NCI-H1436 treated with DMSO at 0.1 percent for 48 hours (cell line): ENCODE measurements at places on chromosomes 6 and 20.

GRCh38 chr6:160259598-160259997 lies 977 bp upstream of the SLC22A2 start:
- DNase-seq, result no peak

GRCh38 chr20:62825333-62825985 lies 8.6 kb downstream of the COL9A3 start:
- no peak for DNase-seq

GRCh38 chr6:155155787-155156447 lies 107.9 kb upstream of the CLDN20 start:
- DNase-seq, result no peak

DNA sequence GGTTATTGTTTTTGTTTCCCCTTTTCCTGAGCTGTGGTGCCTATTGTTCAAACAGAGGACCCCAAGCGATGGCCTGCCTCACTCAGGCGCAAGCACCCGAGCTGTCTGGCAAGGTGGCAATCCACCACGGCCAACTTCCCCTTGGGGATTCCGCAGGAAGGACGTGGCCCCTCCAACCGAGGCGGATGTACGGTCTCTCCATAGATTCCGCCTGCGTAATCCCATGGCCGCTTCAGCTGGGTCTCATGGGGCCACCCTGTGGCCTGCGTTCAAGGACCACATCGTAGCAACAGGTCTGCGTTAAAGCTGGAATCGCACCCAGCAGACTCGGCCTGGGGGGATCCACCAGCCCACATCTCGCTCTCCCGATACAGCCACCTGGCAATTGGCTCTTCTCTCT lies 79.9 kb downstream of the CEBPB start:
- no peak for DNase-seq

GRCh38 chr6:134739299-134740026 lies 210.4 kb downstream of the ALDH8A1 start:
- DNase-seq, result no peak

DNA sequence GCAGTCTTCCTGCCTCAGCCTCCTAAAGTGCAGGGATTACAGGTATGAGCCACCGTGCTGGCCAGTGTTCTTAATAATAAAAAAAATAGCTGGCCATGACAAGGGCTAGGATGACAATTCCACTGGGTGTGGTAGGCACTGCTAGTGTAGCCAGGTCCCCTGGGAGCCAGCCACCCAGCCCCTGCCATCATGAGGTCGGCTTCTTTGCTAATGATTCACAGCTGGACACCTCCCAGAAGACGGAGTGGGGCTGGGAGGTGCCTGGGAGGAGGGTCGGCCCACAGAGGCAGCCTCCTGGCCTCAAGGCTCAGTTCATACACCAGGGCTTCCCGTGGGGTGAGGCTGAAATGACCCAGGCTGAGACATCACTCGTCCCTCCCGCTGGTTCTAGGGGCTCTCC lies 230.4 kb downstream of the TAF4 start:
- no peak for DNase-seq

DNA sequence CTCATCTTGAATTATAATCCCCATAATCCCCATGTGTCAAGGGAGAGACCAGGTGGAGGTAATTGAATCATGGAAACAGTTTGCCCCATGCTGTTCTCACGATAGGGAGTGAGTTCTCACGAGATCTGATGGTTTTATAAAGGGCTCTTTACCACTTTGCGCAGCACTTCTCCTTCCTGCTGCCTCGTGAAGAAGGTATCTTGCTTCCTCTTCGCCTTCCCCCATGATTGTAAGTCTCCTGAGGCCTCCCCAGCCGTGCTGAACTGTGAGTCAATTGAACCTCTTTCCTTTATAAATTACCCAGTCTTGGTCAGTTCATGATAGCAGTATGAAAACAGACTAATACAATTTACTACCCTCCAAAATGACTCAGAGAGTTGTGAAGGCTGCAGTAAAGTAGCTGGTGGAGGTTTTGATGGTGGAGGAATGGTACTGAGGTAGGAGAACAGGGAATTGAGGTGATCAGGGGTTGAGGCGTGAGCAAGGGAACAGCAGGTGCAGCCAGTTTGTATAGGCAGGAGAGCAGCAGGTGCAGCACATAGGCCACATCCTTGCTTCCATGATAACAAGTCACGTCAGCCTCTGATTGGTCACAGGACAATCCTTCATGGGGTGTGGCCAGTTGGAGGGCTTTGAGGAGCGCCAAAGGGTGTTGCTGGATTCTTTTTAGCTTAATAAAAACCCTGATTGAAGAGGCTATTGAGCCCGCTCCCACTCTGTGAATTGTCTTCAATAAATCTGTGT lies 150.0 kb downstream of the CDC5L start:
- peak; percentile 71 for DNase-seq

DNA sequence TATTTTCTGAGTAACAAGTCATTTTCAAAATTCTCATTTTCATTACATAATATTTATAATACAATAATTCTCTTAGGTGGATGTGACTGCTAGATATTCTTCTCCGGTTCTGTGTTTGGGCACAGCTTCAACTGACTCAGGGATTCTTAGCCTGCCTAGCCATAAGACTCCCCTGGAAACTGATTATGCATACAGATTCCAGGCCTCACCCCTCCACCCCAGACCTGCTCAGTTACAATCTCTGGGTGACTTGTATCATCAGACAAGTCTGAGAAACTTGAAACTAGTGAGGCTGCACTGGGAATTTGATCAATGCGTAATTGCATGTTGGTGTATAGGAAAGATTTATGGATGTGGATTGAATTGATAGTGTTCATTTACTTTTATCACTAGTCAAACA lies 25.4 kb downstream of the FLRT3 start:
- DNase-seq, result no peak

DNA sequence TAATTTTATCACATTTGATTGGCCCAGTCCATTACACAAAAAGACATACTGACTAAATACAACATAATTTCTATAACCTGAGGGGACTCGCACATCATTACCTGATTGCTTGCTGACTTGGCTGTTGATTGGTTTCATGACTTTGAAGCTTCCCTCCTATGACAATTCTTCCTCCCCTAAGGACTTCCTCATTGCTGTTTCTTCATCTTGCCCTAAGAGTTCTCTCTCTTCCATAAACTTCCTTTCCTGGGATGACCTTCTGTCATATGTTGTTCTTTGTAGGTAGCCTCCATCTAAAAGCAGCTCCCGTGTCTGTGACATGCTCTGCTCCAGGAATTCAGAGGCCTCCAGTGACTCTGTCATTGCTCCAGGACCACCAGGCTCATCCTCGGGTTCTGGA lies 22.6 kb downstream of the RSPH3 start:
- no peak for DNase-seq

GRCh38 chr6:100346828-100347227 lies 117.9 kb downstream of the SIM1 start:
- DNase-seq, result no peak

DNA sequence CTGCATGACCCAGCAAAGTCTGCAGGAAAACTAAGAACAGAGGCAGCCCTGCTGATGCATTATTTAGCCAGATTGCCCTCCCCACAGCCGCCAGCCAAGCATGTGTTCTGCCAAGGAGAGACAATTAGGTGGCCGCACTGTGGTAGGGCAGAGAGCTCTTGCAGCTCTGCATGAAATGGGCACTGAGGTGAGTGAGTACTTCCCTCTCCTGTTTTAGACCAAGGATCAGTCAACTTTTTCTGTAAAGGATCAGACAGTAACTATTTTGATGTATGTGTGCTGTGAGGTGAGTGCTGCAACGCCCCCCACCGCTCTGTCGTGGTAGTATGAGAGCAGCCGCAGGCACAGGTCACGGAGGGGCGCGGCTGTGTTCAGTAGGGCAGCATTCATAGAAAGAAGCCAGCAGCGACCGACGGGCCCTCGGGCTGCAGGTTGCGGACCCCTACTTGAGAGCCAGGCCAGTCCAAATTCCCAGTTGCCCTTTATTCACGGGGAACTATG lies 23.8 kb upstream of the FAM50B start:
- DNase-seq, result no peak

DNA sequence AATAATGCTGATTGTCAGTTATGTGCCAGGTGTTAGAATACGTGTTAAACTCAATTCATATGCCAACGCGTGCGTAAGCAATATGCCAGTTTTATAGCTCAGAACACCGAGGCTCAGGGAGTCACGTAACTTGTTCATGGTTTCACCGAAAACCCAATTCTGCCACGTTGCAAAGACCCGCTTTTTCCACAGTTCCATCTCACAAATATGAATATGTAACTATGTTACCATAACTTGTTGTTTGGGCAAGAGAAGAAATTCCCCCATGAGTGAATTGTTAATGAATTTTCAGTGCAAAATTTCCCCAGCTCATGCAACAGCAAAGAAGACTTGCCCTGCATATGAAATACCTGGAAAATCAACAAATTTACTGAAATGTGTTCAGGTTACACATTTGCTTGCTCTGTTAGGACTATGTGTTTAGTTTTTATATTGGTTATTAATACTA lies 30.1 kb downstream of the SF3B5 start:
- DNase-seq, result no peak

DNA sequence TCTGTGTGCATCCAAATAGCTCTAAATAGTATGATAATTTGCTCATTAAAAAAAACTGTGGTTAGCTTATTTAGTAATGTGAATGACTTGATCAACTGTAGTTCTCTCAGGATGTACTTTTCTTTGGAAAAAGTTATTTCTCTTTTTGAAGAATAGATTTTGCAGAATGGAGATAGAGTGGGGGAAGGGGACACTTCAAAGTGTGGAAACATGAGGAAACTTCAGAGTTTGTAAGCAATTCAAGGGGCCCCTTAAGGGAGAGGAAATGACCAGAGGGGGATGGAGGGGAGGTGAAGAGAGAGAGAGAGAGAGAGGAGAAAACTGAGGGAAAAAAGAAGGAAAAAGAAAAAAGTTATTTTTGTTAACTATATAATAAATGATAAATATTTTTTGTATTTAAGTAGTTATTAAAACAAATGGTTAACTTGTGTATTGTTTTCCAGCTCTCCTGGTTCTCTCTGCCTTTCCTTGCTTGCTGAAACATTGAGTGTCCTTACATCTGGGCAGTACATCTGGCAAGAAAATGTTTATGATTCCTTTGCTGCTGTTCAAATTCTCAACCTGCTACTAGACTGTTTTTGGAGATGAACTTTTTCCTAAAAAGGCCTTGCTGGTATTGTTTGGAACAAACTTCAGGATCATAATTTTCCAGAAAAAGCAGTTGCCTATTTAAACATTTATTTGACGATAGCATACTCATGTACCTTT lies 497.5 kb upstream of the CITED2 start:
- no peak for DNase-seq

DNA sequence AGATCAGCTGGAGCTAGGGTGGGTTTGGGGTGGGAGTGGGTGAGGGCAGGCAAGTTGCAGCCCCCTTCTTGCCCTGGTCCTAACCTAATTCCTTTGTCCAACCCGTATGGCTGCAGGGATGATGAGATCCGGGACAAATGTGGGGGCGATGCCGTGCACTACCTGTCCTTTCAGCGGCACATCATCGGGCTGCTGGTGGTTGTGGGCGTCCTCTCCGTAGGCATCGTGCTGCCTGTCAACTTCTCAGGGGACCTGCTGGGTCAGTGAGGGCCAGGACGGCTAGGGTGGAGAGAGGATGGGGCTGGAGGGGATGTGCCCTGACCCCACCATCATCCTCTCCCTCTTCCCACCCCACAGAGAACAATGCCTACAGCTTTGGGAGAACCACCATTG lies 12.0 kb downstream of the TMEM63B start:
- DNase-seq, result no peak

GRCh38 chr6:102068349-102068929 lies 674.9 kb downstream of the GRIK2 start:
- no peak for DNase-seq

DNA sequence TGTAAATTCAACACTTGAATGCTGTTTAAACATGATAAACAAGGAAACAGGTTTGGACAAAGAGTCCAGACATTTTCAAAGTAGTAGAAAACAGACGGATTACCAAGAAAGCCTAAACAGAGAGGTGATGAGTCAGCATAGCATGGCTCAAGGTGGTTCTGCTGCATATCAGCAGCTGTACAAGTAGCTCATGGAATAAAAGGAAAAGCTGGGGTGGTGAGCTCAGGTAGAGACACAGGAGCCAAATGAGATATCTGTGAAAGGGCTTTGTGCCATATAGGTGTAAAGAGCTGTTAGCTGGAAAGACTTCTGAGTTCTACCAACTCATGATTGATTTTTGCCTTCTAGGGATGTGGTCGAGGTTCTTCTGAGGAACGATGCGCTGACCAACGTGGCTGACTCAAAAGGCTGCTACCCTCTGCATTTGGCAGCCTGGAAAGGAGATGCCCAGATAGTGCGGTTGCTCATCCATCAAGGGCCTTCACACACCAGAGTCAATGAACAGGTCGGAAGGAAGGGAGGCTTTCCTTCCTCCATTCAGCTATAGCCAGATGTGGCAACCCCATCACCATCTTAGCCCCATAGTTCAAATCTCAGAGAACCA lies 80.7 kb downstream of the ANKS1A start:
- no peak for DNase-seq

GRCh38 chr20:4051413-4052138 lies 36.2 kb upstream of the RNF24 start:
- no peak for DNase-seq

DNA sequence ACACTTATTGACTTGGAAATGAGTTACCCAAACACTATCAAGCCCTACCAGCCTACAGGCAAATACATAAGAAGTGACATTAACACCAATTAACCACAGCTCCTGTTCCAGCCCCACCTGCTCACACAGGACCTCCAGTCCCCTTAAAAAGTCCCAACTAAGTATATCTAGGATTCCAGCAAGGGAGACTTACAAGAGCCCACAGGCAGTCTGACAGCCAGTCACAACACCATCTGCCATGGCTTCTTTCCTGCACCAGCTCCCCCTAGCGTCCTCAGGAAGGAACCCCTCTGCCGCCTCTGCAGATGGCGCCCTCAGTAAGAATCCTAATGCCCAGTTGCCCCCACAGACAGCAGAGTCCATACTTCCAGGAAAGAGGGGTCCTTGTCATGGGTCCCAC lies 122.1 kb downstream of the HIVEP2 start:
- DNase-seq, result no peak

- no peak for DNase-seq
Measured at GRCh38 chr6:43861212-43861894, 91.3 kb downstream of the VEGFA start.

GRCh38 chr6:11366183-11366933 lies 133.9 kb upstream of the NEDD9 start:
- DNase-seq, result no peak

GRCh38 chr6:6634735-6635075 lies 46.2 kb downstream of the LY86 start:
- no peak for DNase-seq

DNA sequence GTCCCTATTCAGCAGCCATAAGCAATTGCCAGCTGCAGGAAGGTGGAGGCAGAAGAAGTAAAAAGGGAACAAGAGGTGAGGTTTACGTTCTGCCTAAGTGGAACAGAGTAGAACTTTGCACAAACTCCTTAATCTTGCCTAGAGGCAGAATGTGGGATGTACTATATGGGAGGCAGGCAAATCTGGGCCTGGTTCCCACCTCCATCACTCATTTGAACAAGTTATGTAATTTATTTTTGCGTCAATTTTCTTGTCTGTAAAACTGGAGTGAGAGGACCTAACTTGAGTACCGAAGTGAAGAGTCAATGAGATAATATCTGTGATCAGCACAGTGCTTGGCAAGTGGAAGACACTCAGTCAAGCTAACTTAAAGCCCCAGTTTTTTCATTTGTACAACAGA lies 2.0 kb upstream of the TPBG start:
- DNase-seq, result no peak
